AG10803 (cell line): ENCODE measurements at places on chromosomes 12 and 14.
A peak's percentile ranks its signal among the peaks of the same experiment; 100 is the strongest.

DNA sequence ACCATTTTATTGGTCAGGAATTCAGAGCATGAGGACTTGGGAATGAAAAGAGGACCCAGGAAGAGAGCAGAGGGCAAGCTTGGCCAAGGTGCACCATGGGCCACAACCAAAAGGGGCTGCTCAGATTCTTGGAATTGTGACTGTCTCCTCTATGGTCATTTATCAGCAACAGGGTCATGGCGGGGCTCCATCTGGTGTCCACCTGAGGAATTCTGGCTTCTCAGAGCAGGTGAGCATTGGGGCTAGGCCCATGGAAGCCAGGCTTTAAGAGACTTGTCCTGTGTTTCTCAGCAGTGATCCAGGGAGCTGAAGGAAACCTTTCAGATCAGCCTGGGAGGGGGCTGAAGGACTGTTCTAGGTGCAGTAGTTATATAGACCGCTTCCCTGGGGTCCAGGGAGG is 2.6 kb upstream of the RIN3 start:
- no peak for DNase-seq

DNA sequence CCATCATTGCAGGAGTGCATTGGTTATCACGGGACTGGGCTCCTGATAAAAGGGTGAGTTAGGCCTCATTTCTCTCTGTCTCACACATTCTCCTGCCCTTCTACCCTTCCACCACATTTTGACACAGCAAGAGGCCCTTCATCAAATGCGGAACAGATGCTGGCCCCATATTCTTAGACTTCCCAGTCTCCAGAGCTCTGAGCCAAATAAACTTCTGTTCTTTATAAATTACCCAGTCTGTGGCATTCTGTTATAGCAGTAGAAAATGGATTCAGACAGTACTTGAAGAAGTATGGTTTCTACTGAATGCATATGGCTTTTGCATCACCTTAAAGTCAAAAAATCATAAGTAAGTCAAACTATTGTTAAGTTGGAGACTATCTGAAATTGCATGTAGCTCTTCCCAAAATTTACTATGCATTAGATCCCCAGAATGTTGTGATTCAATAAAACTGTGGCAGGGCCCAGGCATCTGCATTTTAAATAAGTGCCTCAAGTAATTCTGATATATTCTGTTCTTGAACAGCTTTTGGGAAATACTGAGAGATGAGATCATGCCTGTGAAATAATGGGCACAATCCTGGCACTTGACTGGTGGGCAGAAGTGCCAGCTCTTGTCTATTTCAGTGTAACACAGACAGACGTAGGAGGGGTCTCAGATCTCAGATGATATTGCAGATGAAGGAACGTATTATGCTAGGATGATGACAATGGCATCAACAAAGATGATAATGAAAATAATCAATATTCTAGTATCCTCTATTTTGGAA is 68.2 kb downstream of the E2F7 start:
- peak; percentile 11 for DNase-seq

DNA sequence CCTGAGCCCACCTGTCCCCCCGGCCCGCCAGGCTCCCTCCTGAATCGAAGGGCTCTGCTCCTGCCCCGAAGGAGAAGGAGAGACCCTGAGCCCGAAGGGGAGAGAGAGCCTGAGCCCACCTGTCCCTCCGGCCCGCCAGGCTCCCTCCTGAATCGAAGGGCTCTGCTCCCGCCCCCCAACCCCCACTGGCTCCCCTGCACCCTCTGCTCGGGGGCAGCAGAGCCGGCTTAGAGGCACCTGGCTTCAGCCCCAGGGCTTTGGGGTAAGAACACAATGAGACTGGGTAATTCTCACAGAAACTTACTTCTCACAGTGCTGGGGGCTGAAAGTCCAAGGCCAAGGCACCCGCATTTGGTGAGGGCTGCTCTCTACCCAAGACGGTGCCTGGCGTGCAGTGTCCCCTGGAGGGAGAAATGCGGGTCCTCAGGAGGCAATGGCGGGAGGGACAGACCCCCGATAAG is 53.1 kb upstream of the FBRSL1 start:
- no peak for DNase-seq

- DNase-seq: no peak
Measured at GRCh38 chr14:57464008-57464730, 29.5 kb downstream of the CCDC198 start.

DNA sequence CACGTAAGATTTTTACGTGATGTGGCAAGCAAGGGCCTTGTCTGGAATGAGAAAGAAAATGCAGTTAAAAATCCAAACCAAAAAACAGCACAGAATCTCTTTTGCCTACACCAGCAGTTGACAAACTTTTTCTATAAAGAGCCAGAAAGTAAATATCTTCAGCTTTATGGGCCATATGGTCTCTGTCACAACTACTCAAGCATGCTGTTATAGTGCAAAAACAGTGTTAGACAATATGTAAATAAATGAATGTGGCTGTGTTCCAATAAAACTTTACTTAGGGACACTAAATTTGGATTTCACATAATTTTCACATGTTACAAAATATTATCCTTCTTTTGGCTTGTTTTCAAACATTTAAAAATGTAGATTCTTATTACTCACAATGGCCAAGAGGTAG is 6.2 kb upstream of the ELK3 start:
- DNase-seq: no peak

DNA sequence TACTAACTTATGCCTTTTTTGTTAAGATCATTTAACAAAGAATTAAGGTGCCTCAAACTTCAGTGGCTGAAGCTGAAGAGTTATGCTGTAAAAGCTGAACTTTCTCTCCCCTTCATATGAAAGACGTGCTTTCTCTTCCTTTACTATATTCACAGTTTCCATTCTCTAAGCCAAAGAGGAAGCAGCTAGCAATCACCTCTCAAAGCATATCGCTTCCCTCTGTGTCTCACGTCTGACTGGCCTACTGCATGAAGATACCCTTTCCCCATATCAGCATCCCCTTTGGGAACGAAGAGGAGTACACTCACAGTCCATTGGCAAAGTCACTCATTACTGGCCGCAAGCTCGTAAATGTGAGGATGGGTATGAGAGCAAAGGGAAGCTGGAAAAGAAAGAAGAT is 34.9 kb downstream of the SLC11A2 start:
- DNase-seq: no peak

- no peak for DNase-seq
Measured at GRCh38 chr12:31037931-31038330, 35.7 kb upstream of the DDX11 start.

DNA sequence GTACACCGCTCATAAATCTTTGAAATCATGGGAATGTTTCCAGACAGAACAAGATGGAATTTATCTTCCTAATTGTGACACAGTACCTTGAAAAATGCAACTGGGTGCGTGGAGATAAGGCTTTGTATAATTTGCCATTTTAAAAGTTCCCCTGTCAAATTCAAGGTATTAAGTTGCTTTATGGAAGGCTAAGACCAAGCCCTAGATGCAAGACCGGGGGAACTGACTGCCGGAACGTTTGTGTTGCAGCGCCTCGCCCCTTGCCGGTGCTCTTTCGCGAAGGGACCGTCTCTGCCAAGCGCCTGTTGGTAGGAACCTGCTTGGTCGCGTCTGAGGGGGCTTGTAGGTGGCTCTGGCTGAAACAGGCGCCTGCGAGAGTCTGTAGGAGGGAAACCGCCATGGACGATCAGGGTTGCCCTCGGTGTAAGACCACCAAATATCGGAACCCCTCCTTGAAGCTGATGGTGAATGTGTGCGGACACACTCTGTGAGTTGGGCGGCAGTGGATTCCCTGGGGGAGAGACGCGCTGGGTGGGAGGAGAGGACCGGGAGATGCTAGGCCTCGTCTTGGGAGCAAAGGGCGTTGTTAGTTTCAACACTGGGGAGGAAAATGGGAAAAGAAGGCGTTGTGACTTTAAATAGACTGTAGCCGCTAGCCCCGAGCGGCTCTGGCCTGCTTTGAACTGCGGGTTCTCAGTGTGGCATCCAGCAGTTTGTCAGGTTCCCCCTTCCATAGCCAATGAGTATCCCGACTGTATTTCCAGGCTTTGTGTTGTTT is at the start of gene MNAT1:
TSS of gene MNAT1 (plus strand) at position 297 of the 778 bp plus-strand sequence. CDS start at position 399, 102 bp downstream.
- peak; percentile 87 for DNase-seq
